ENCODE measurements at places on chromosomes 6 and 20.

GRCh38 chr6:16301511-16301910 is 63.1 kb downstream of the GMPR start:
- no peak for DNase-seq

DNA sequence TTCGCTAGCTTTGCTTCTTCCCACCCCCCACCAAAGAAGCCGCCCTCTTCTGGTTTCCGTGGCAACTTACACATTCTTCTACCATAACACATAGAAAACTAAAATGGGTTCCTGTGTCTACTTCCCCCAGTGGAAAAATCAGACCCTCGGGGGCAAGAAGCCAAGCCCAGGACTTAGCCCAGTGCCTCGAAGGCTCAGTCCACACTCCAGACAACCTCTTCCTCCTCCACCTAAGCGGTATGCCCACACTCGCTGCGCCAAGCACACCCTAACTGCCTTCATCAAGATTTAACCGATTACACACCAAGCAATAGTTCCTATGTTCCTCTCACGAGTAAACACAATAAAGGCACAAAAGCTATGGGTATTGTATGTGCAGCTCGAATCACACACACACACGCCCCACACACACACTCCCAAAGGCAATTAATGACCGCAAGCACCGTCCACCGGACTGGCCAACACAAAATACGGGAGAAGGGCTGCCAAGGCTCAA is 537 bp downstream of the PPIL4 start:
- DNase-seq, result peak; percentile 63

DNA sequence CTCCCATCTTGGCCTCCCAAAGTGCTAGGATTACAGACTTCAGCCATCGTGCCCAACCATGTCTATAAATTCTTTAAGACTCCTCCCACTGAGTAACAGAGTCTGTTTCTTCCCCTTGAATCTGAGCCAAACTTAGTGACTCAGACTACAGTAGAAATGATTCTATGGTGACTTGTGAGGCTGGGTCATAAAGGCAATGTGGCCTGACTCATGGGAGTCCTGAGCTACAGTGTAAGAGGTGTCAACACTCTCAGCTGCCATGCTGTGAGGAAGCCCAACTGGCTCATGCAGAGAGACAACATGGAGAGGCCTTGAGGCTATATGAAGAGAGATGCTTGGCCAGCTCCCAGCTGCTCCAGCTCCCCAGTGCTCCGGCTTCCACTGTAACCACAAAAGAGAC is 5.2 kb upstream of the NRSN2 start:
- DNase-seq, result peak; percentile 28

- no peak for DNase-seq
Measured at GRCh38 chr6:37548067-37548674, 48.5 kb upstream of the CCDC167 start.

DNA sequence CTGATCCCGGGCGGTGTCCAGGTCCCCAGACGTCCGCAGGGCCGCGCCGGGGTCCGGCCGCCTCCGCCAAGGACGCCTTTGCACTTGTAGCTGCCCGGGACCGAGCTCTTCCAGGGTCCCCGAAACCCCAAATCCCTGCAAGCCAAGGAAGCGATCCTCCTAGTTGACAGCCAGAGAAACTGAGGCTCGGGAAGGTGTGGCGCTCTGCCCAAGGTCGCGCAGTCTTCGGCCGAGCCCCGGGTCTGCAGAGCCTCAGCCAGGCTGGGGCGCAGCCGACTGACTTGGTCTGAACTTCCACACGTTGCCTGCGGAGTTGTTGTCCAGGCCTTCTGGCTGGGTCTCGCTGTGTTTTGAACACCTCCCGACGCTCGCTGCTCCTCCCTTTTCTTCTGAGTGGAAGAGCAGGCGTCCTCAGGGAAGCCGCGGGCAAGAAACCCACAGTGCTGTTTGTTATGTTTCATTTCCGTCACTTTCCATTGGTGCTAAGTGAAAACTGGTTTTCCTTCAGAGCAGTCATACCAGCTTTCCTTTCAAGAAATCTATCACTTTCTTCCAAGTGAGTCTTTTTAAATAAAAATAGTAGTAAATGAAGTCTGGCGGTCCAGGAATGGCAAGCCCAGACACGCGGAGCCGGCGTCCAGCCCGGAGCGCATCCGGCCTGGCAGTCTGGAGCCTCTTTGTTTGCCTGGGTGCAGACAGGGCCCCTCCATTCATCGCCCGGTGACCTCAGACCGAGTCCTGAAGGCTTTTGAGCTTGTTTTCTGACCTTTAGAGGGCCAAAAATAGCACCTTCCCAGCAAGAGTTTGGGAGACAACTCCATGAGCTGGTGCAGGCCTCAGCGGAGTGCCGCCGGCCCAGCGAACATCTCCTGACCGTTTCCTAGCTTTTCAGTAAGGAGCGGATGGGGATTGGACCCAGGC is 698 bp downstream of the FAM210B start:
- DNase-seq, result no peak

DNA sequence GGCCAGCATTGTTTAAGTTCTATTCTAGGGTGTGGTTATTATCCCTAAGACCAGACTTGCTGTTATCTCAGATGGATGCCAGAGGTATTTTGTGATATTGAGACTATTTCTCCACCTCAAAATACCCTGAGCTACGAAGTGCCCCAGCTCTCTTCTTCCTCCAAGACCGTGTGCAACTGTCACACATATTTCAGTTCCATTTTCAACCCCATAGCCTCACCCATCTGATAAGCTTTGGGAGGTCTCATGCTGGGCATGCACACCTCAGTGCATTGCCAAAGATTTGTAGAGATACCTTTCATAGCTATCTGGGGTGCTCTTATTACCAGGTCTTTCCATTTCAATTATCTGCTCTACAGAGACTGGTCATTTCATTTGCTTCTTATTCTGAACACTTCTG is 815.8 kb upstream of the EYS start:
- DNase-seq, result no peak

Data from activated CD4-positive, alpha-beta T cell treated with anti-CD3 and anti-CD28 coated beads, Interleukin-2, Interleukin-4, amounts not matched to agents 100 ng/mL and 50 ng/mL, durations not matched to agents 16 hours and 8 hours (primary cell).